Karpas-422 (cell line): ENCODE measurements at places on chromosomes 2 and 18.

GRCh38 chr2:229226382-229226781 is 44.7 kb downstream of the PID1 start:
- DNase-seq = no peak

DNA sequence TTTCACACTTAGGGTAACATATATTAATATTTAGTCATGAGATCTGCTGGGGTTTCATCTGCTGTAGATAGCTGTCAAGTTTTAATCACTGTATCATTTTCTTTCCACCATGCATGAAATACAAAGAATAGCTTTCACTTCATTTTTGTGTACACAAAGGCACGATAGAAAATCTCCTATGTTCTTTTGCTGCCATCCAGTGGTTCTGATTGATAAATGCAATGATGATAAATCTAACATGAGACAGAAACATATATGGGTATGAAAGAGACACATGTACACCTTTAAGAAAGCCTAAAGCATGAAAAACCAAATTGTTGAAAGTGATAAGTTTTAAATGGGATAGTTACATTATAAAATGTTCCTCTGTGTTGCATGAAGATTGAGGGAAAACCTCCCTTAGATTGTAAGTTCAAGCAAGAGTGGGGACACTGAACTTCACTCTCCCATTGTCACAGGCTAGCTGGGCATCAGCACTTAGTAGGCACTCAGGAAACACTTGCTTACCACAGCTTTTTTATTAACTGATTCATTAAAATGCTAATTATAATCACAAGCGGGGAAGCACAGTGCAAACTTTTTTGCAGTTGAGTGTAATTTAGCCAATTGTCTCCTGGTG is 31.2 kb downstream of the C1D start:
- peak; percentile 89 for DNase-seq

- DNase-seq = no peak
These were observed at the start of gene ARHGEF4 for GRCh38 chr2:130836501-130837174. TSS of gene ARHGEF4 (plus strand) at chr2:130836914. CDS start at chr2:130836954, 40 bp downstream.

DNA sequence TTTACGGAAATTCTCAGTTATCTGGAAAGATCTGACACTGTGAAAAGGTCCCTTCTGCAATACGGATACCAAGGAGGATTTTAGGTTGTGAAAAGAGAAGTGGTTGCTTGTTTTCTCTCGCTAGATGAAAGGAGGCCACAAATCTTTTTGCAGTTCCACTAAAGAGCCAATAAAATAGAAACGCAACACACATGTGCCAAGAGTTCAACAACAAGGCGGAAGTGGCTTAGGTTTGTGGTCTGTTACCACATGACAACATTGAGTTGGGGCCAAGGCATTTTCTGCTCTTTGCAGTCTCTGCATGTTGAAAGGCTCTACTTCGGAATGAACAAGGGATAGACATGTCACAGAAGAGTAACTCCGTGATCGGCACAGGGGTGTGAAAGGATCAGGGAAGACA is 115.7 kb upstream of the OSR1 start:
- DNase-seq = no peak

GRCh38 chr2:65382776-65383357 is 49.5 kb downstream of the SPRED2 start:
- no peak for DNase-seq

GRCh38 chr18:74652392-74652988 is 54.8 kb downstream of the ZNF407 start:
- DNase-seq = peak; percentile 88
